ENCODE measurements at places on chromosomes 4 and X.
A peak's percentile ranks its signal among the peaks of the same experiment; 100 is the strongest.

GRCh38 chr4:139841464-139842195 is 176.0 kb downstream of the MGST2 start:
- no peak for DNase-seq

DNA sequence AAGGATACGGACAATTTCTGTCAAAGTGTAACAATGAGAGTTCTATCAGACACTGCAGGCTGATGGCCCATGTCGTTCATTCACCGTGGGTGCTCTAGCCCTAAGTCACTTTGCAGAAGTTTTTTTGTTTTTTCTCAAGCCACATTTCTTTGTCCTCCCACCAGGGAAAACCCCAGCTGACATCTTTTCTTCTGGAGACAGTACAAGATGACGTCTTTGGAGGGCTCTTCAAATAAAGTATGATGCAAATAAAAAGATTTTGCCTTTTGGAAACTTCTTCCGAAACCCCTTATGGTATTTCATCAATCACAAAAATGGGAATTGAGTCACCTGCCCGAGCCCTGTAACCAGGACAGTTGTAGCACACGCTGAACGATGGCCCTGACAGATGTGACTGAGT is 73.2 kb downstream of the TRAPPC11 start:
- no peak for DNase-seq

DNA sequence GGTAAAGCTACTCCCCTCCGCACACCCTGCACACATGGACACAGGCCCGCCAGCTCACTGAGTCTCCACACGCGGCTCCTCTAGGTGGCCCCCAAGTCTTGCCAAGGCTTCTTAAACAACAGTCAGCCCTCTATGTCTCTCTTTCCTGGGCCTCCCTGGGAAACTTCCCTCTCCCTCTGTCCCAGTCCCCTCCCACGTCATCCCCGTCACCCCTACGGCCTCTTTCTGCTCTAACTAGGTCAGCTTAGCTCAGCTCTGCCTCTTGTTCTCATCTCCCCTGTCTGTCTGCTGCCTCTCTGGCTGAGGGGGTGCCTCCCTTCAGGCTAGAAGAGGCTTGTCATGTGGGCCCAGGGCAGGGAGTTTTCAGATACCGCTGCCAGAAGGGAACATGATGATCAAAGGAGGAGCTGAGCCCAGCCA is 38.8 kb downstream of the SEPTIN6 start:
- DNase-seq: peak; percentile 36

- no peak for DNase-seq
Observed at GRCh38 chr4:79820427-79820826, 252.6 kb downstream of the ANTXR2 start.

- peak; percentile 2 for DNase-seq
Observed at GRCh38 chr4:156971676-156972378, at the start of gene PDGFC. Gene PDGFC (minus strand): TSS chr4:156971799. CDS start chr4:156970903, 896 bp downstream.

All from CD4-positive, alpha-beta T cell treated with Interleukin-17A for 4 hours (primary cell).